Bone marrow (tissue), 2 donors: ENCODE measurements at places on chromosomes 2 and 18.

DNA sequence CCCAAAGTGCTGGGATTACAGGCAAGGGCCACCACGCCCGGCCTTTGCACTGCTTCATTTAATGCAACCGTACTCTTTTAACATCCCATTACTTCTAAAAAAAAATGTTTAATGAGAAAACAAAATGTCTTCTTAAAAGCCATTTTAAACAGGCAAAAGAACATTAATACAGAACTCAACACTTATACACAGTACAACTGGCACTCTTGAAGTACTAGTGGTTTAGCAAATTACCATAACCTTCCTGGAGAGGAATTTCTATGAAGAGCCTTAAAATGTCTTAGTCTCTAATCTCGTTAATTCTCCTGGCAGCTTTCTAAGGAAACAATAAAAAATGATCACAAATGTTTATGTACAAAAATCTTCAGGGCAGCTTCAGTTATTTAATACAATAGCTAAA, 5.9 kb downstream of the IWS1 start:
- DNase-seq, result no peak

DNA sequence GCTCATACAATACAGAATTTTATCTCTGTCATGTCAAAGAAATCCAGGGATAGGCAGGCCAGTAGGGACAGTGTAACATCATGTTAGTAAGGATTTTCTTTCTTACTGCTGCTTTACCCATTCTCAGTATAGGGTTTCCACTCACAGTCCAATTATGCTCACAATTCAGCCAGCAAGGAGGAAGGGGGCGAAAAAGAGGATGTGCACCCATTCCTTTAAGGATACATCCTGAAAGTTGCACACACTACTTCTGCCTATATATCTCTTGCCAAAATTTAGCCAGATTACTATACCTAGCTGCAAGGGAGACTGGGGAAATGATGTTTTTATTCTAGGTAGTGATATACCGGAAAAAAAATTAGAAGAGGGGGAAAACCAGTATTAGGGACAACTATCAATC, 66.1 kb downstream of the BAZ2B start:
- DNase-seq, result no peak

DNA sequence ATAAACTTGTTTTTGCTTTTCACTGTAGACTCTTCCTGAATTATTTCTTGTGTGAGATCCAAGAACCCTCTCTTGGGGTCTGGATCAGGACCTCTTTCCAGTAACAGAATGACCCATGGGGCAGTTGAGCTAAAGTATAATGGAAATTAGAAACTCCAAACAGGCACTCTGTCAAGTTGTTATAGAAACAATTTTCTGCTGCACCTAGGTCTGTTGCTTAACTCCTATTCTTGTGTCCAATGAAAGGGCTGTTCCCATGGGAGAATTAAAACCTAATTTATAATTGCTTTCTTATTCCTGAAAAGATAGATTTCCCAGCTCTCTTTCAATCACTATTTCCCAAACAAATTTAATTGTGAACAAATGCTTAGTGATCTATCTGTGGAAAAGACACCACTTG, 1341.3 kb upstream of the PIK3C3 start:
- DNase-seq, result no peak

GRCh38 chr2:235162082-235162836, 210.4 kb downstream of the SH3BP4 start:
- no peak for DNase-seq

DNA sequence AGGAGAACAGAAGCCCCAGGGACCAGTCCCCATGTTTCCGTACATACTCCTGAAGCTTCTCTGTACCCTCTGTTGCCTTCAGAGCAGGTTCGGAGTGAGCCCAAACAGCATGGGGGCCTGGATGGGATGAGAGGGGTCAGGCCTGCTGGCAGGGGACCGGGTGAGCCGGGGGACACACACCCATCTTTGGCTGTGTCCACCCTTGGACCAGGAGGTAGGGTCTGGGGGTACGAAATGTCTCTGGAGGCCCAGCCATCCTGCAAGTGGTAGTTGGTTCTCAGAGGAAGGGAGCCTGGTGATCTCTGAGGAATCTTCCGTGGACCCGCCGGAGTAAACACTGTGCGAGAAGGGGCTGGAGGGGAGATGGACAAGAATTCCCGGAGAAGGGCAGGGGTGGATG, 15.3 kb downstream of the FBLN7 start:
- DNase-seq, result no peak

DNA sequence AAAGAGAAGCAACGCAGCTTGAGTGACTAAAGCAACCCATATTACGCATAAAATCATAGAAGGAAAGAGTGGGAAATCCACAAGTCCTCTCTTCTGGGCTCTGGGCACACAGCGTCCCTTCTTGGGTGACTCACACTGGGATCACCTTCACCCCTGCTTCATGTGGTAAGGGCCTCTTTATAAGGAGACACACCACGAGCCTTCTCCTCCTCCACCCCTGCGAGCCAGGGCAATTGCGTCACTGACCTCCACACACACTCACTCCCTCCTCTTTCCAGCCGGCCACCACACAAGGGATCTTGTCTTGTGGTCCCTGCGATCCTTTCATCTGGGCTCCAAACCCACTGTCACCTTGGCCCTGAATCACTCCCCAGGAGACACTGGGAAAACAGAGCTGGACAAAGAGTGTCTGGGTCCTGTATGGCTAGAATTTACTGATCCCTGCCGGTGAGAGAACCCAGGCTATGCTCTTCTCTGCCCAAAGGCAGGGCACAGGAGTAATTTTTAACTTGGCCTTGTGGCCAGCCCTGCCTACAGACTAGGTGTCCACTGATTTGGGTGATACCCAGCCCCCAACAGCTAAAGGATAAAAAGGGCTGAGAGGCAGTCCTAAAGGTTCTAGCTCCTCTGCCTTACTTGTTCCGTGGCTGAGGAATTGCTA, 35.3 kb downstream of the NHEJ1 start:
- no peak for DNase-seq

DNA sequence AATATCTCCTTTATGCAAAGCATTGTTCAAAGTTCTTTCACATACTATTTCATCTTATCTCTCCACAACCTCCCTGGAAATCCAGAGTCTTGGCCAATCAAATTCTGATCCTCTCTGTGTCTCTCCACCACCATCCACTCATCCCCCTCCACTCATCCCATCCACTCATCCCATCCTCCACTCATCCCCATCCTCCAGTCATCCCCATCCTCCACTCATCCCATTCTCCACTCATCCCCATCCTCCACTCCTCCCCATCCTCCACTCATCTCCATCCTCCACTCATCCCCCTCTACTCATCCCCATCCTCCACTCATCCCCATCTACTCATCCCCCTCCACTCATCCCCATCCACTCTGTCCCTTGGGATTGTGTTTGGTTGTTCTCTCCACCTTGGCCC, 101.1 kb downstream of the BCL2 start:
- no peak for DNase-seq

- DNase-seq, result no peak
These were observed 79.3 kb downstream of the SDC1 start for GRCh38 chr2:20145497-20146193.

DNA sequence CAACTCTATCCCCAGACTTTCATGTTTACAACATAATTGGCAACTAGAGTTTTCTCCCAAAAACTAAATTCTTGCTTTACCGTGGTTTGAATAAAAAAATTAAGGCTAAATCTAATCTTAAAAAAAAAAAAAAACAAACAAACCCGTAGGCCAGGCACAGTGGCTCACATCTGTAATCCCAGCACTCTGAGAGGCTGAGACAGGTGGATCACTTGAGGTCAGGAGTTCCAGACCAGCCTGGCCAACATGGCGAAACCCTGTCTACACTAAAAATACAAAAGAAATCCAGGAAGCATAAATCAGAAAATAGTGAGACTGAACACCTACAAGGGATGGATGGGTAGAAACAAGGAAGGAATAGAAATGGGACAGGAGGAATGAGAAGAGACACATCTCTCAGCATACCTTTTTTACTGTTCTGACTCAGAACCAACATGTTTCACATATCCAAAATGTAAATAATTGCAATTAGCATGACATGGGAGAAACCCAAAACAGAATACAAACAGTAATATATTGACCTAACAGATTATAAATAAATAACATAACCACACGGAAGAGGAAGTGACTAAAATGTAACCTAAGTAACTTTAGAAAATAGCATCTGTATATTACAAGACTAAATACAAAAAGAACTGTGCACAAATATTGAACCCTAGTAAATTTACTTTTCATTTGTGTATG, 17.5 kb downstream of the MGAT4A start:
- DNase-seq, result no peak

- DNase-seq, result no peak
These were observed 51.2 kb downstream of the WDR75 start for GRCh38 chr2:189492451-189492850.

GRCh38 chr2:12712881-12713280, 3.9 kb upstream of the TRIB2 start:
- DNase-seq, result no peak

DNA sequence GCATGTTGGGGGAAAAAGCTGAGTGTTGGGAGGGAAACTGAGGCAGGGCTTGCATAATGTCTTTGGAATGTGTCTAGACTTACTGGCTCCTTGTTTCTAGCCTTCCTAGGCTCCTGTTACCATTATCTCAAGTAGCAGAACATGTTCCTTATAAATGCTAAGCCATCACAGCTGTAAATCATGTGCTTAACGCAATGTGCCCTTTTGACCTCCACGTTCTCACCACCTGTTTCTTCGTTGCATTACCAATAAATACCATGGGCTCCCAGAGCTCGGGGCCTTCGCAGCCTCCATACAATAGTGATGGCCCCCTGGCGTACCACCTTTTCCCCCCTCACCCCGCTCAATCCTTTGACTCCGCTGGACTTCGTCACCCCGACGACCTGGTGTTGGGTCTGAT, 54.0 kb upstream of the CWC22 start:
- DNase-seq, result no peak

DNA sequence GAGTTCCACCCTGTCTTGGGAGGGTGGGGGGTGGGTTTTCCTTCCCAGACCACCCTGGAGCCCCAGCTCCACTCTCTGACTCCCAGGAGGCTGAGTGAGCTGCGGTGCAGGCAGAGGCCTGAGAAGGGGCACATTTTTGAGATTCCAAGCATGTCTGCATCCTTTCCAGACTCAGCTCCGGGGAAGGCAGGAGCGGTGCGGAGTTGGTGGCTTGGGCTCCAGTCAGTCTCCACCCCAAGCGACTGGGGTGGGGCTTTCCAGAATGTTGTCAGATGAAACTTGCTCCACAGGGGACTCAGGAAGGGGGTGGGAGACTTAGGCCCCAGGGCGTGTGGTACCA, 44.2 kb upstream of the HS6ST1 start:
- no peak for DNase-seq

DNA sequence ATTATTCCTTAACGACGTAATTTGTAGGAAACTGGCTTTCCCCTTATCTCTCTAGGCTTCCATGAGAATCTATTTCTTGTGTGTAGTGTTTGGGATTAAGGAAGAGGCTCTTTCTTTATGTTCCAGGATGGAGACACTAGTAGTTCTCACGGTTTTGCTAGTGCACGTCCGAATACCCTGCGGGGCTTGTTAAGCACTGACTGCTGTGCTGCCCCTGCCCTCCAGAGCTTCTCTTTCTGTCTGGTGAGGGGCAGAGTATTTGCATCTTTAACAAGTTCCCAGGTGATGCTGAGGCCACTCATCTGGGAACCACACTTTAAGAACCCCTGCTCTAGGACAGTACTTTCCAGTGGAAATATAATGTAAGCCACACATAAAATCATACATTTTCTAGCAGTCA, 76.4 kb downstream of the SPATS2L start:
- DNase-seq, result no peak

DNA sequence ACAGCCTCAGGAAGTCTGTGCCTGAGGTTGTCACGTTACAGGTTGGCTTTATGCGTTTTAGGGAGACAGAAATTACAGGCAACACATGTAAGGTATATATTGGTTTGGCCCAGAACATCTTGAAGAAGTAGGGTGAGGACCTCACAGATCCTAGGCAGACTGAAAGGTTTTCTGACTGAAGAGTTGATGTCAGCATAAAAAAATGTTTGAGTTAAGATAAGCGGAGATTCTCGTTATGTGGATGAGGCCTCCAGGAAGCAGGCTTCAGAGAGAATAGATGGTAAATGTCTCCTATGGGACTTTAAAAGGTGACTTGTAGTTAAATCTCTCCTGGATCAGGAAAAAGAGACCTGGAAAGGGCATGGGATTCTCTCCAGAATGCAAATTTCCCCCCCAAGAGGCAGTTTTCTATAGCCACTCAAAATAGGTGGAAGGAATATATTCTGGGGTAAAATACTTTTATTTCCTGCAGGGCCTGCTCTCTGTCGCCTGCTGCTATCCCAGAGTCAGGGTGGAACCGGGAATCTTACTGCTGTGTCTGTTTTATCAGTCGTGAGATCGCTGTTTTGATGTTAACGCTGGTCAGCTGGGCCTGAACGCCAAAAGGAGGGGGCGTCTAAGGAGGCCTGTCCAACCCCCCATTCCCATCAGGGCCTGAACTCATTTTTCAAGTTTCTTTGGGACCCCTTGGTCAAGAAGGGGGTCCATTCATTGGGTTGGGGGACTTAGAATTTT, 171.1 kb downstream of the HDAC4 start:
- no peak for DNase-seq

- no peak for DNase-seq
These were observed 262.4 kb downstream of the MEIS1 start for GRCh38 chr2:66697366-66697765.

DNA sequence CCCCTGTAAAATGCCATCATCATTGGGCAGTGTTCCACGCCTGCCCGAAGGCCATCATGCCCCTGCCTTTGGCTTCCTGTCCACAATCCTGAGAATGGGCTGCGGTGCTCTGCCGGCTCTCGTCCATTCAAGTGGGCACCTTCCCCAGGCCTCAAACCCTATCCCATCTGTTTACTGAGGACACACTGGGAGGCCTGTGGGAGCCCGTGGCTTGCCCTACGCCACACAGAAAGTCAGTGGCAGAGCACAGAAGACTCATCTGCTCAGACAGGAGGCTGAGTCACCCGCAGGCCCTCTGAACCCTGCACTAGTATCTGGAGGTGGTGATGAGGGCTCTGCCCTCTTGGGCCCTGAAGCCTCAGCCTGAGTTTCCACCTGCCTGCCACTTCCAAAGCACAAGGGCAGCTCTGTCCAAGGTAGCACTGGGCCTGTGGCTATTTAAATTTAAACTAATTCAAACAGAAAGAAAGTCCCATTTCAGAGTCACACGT, 19.1 kb upstream of the ANKRD53 start:
- no peak for DNase-seq

GRCh38 chr2:159051133-159051532, 82.7 kb downstream of the TANC1 start:
- DNase-seq, result no peak

GRCh38 chr2:170235860-170236679, 58.1 kb downstream of the MYO3B start:
- DNase-seq, result no peak
